Renal cortex interstitium (tissue), 15 donors: ENCODE measurements at places on chromosomes 1 and 21. TPM values are rescaled to one million over a fixed set of nuclear protein-coding genes. Genes with fewer than 3 reads are reported as not detected.

The CACNA1S gene
- 0.50 TPM for polyA plus RNA-seq

The MYCL gene
- polyA plus RNA-seq: 8.1 TPM

The ASCL5 gene
- 0.12 TPM for polyA plus RNA-seq

The ZNF695 gene
- polyA plus RNA-seq: 3.7 TPM

The CALML6 gene
- 0.73 TPM for polyA plus RNA-seq

The HUNK gene
- 19.4 TPM for polyA plus RNA-seq

The TEDDM1 gene
- polyA plus RNA-seq: 0.21 TPM

GRCh38 chr1:182897696-182898095 is 55.3 kb downstream of the SHCBP1L start:
- DNase-seq: no peak

GRCh38 chr1:148333875-148334338 is 149.2 kb downstream of the PPIAL4G start:
- no peak for DNase-seq

DNA sequence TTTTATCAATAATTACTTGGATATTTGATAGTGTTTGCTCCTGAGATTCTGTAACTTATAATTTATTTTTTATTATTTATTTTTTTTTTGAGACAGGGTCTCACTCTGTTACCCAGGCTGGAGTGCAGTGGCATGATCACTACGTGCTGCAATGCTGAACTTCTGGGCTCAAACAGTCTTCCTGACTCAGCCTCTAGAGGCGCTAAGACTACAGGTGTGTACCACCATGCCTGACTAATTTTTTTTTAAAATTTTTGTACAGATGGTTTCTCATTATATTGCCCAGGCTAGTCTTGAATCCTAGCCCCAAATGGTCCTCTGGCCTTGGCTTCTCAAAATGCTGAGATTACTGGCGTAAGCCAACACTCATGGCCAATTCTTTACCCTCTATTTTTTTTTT is 845.5 kb upstream of the ADGRL4 start:
- no peak for DNase-seq

DNA sequence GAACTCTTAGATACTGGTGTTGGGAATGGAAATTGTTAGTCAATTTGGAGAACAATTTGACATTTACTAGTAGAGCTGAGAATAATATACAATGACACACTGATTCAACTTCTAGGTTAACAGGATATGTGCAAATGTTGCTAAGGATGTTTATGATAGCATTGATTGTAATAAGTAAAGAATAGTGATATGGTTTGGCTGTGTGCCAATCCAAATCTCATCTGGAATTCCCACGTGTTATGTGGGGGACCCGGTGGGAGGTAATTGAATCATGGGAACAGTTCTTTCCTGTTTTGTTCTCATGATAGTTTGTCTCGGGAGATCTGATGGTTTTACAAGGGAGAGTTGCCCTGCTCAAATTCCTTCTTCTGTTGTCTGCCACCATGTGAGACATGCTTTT is 302.4 kb upstream of the TMPRSS15 start:
- DNase-seq: no peak

- DNase-seq: peak; percentile 76
These were observed 676 bp upstream of the PIAS3 start for GRCh38 chr1:145859491-145860023.

GRCh38 chr1:114339379-114339778 is 171.6 kb downstream of the TRIM33 start:
- no peak for DNase-seq

DNA sequence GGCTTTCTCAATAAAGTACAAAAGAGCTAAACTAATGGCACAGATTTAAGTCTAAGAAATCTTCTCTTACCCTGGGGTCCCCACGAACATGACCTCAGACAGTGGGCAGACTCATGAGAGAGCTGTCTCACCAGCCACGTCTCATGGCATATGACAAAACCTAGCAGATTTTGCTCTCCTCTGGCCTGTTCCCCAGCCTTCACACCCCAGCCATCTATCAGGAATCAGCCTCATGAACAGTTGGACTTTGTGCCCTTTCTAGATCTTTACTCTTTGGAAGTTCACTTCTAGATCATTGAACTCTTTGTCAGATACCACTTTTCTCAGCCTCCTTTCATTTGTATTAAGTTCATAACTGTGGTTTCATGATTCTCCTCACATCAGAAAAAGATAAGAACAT is 14.2 kb upstream of the HSD3B1 start:
- no peak for DNase-seq

DNA sequence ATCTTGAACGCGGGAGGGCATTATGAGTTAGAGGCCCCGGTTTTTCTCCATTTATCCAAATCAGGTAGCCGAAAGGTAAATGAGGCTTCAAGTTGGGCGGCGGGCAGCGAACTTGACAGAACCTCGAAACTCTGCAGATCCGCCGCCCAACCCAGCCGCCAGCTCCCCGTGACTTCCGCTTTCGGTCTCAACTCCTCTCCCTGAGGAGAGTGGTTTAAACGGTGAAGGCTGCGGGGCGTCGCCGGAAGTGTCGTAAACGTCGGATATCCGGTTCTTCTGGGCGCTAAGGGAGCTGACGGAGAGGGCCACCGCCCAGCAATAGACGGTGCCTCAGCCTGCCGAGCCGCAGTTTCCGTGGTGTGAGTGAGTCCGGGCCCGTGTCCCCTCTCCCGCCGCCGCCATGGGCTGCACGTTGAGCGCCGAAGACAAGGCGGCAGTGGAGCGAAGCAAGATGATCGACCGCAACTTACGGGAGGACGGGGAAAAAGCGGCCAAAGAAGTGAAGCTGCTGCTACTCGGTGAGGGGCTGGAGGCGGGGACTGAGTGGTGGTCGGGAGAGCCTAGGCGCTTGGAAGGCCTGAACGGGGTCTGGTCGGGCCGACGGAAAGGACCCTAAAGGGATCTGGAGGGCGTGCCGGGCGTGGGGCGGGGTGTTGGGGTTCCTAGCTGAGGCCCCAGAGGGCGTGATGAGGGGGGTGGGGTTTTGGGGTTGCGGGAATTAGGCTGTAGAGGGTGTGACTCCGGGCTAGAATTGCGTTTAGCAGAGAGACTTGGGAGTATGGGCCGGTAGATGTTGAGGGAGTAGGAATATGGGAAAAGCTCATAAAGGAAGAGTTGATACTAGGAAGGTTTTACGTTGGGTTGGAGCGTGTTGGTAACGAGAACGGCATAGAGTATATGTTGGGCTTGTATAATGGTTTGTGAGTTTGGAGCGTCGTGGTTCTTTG is at the start of gene GNAI3:
Gene GNAI3 (plus strand): TSS at position 295 of the 947 bp plus-strand sequence. CDS start 106 bp downstream, at position 401.
- peak; percentile 94 for DNase-seq

DNA sequence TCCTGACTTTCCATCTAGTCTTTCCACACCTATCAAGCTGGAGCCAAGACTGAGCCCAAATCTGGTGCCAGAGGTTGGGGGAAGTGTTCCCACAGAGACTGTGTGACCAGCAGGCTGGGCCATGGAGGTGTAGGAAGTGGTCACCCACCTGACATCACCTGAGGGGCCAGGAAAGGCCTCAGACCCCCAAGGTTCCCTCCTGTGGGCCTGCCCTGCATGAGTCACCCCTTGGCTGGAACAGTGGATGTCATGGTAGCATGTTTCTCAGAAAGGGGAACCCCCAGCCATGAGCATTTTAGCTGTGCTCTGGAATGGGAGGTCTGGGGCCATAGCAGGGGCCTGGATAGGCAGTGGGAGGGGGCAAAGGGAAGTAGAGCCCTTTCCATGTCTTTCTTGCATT is 5.7 kb upstream of the TNFRSF8 start:
- no peak for DNase-seq

- no peak for DNase-seq
These were observed 26.8 kb upstream of the METTL18 start for GRCh38 chr1:169821500-169821899.

- DNase-seq: no peak
These were observed 197.0 kb upstream of the EDN2 start for GRCh38 chr1:41681331-41682098.

DNA sequence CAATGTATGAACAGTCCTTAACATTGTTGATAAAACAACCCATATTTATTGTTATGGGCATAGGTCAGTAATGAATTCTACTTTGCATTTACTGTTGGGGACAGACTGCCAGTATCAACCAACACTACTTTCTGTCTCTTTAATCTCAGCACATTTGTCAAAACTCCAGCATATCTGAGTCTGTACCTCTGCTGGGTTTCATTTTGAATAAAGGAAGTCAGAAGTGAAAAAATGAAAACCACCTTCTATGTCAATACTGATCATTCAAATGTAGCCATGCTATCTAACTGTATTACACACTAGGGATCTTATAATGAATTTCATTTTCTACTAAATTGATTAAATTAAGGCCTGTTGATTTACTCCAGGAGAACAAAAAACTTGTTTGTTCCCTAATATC is 24.2 kb upstream of the CXADR start:
- DNase-seq: no peak
